ENCODE measurements at places on chromosomes 7 and 10. TPM values are rescaled to one million over a fixed set of nuclear protein-coding genes. Genes with fewer than 3 reads are reported as not detected.

GRCh38 chr10:19505320-19506312, 310.6 kb upstream of the PLXDC2 start:
- DNase-seq = no peak
- no peaks in the 10 kb centered on the region for H3K36me3 ChIP-seq
- no peaks in the 10 kb centered on the region for H3K4me1 ChIP-seq
- no peaks in the 10 kb centered on the region for H3K27me3 ChIP-seq
- H3K4me3 ChIP-seq = no peak overlapping the region
- no peak overlapping the region for H3K27ac ChIP-seq

GRCh38 chr7:95001258-95001657, 93.9 kb downstream of the PPP1R9A start:
- no peak for DNase-seq
- H3K36me3 ChIP-seq = no peaks in the 10 kb centered on the region
- H3K4me3 ChIP-seq = no peak overlapping the region
- H3K4me1 ChIP-seq = no peaks in the 10 kb centered on the region
- no peaks in the 10 kb centered on the region for H3K27me3 ChIP-seq

DNA sequence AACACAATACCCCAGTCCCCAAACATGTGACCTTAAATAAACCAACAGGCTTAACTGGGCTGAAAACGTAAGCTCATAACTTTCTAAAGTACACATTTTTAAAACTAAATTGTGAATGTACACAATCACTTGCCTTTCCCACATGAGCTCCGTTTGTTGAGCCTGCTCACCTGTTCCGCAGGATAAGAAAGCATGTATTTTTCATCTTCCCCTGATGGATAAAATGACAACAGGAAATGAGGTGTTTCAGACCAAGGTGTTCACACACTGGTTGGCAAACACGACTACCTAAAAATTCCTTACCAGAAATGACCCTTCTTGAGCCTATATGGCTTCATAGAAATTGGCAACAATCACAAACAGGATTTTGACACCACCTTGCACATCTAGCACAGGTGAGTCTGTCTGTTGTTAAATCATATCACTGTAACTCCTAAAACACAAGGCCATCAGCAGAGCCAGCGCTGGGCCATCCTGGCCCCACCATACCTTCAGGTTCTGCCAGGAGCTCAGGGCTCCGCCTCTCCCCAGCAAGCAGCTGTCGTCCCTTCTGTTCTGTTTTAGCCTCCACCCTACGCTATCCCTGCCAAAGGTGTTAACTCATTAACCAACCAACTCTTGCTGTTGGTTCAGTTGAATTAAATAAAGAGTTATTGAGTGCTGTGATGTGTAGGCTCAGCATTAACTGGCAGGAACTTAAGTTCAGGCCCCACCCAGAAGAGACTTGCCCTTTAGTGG, 73.6 kb upstream of the RNF32 start:
- no peak overlapping the region for H3K4me3 ChIP-seq
- H3K27me3 ChIP-seq = no peaks in the 10 kb centered on the region
- H3K4me1 ChIP-seq = no peaks in the 10 kb centered on the region
- H3K27ac ChIP-seq = no peak overlapping the region
- no peak for DNase-seq

- H3K36me3 ChIP-seq = no peaks in the 10 kb centered on the region
- DNase-seq = no peak
- H3K4me3 ChIP-seq = no peak overlapping the region
- H3K27ac ChIP-seq = no peak overlapping the region
- H3K4me1 ChIP-seq = no peaks in the 10 kb centered on the region
These were observed 150.9 kb upstream of the FOXK1 start for GRCh38 chr7:4531236-4531635.

- H3K27ac ChIP-seq = no peak overlapping the region
- H3K27me3 ChIP-seq = no peaks in the 10 kb centered on the region
- H3K4me1 ChIP-seq = no peaks in the 10 kb centered on the region
- no peak for DNase-seq
- no peaks in the 10 kb centered on the region for H3K36me3 ChIP-seq
These were observed 392.4 kb downstream of the PLXNA4 start for GRCh38 chr7:132183781-132184380.

DNA sequence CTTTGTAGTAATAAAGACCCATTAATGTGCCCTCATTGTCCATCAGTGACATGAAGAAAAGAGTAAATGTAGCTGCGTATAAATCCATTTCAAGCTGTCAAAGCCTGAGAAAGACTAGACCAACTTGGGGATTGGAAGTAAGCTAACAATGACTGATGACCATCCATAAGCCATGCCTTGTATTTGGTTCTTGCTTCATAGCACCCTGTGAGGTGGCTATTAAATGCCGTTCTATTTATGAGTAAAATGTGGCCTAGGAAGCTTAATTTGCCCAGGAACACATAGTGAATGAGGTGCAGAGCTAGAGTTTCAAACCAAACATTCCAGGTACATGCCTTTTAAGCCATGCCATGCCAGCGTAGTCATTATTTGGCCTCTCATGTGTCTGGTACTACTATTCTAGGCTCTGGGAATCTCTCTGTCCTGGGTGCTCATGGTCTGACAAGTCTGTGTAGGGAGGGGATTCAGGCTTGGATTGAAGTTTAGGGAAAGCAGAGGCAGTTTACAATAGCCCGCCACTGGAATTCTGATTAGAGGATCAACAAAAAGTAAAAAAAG, 92.1 kb downstream of the ZNF277 start:
- H3K36me3 ChIP-seq = no peaks in the 10 kb centered on the region
- no peak for DNase-seq
- no peaks in the 10 kb centered on the region for H3K27me3 ChIP-seq
- no peak overlapping the region for H3K4me3 ChIP-seq
- H3K27ac ChIP-seq = no peak overlapping the region
- no peaks in the 10 kb centered on the region for H3K4me1 ChIP-seq

- no peak overlapping the region for H3K4me3 ChIP-seq
- H3K36me3 ChIP-seq = no peaks in the 10 kb centered on the region
- H3K27me3 ChIP-seq = no peaks in the 10 kb centered on the region
- no peaks in the 10 kb centered on the region for H3K4me1 ChIP-seq
- H3K27ac ChIP-seq = no peak overlapping the region
- DNase-seq = no peak
These were observed 43.4 kb upstream of the GJD4 start for GRCh38 chr10:35561715-35562114.

DNA sequence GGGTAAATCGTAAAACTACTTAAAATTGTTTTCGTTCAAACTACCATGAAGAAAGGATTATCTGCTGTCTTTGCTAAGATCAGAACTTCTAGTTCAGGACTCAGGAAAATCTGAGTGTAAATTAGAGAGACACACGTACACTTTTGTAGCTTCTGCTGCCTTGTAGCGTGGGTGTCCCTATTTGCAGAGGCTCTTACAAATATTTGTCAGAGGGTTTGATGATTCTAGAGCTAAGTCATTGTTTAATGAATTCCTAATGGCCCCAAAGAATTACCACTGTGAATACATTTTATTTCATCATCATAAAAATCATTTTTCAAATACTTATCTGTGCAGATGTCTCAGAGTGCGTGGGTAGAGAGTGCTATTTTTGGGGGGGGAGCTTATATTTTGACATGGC, 314.9 kb downstream of the LRMDA start:
- no peak overlapping the region for H3K4me3 ChIP-seq
- H3K27me3 ChIP-seq = peaks cover 6% of the 10 kb centered on the region
- H3K4me1 ChIP-seq = no peaks in the 10 kb centered on the region
- H3K36me3 ChIP-seq = no peaks in the 10 kb centered on the region
- no peak for DNase-seq

- H3K27me3 ChIP-seq = no peaks in the 10 kb centered on the region
These were observed 90.0 kb downstream of the PRKAG2 start for GRCh38 chr7:151786936-151787335.

DNA sequence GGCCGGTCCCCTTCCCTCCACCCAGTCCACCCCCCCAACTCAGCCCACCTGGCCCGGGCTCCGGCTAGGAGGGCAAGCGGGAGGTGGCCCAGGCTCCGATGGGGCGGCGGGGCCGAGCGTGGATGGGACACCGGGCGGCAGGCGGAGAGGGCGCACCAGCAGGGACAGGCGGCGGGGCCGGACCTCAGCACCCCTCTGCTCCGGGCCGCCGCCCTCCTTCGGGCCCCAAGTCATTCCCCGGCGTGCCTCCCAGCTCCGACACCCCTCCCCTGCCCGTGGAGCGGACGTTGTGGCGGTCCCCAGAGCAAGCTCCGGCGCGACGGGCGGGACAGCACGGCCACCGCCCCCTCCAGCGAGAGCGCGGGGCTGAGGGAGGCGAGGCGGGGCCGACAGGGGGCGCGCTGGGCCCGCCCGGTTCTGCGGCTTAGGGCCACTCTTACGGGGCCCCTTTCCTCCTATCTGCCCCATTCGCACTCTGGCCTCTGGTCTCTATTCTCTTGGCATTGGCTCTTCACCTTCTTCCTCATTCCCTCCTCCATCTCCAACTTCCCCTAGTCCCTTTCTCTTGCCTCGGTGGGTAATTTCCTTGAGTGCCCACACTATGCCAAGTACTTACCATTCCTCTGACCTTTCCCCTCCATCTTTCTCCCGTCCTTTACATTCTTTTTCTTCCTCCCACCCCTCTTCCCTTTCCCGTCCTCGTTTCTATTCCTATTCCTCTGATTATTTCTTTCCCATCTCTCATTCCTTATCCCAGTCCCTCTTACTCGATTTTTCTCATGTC, 701 bp upstream of the GBX1 start:
- H3K27me3 ChIP-seq = peaks cover 40% of the 10 kb centered on the region
- DNase-seq = no peak

DNA sequence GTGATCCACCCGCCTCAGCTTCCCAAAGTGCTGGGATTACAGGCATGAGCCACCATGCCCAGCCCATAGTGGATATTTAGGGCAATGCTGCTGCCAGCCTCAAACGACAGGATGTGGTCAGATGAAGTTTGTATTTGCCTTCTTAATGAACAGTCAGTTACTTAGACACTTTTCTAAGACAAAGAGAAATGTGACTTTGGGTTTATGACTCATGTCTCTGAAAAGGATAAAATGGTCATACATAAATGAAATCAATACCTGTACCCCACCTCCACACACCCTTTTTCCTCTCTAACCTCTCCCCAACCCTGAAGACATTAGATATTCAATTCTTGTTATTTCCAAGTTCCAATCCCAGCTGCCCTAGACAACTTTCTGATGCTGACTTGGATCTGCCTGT, 109.3 kb upstream of the INSIG1 start:
- no peak overlapping the region for H3K4me3 ChIP-seq
- H3K4me1 ChIP-seq = no peaks in the 10 kb centered on the region
- DNase-seq = no peak
- no peaks in the 10 kb centered on the region for H3K36me3 ChIP-seq
- no peaks in the 10 kb centered on the region for H3K27me3 ChIP-seq

DNA sequence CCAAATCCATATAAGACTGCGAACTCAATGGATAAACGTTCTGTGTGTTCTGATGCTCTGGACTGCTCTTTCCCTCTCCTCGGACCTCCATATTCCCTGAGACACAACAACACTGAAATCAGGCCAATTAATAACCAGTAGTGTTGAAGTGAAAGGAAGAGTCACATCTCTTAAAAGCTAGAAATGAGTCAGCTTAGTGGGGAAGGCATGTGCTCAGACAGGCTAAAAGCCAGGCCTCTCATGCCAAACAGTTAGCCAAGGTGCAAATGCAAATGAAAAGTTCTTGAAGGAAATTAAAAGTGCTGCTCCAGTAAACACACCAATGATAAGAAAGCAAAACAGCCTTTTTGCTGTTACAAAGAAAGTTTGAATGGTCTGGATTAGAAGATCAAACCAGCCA, 29.3 kb downstream of the TNS3 start:
- no peak overlapping the region for H3K4me3 ChIP-seq
- H3K36me3 ChIP-seq = no peaks in the 10 kb centered on the region
- no peak for DNase-seq
- H3K27me3 ChIP-seq = no peaks in the 10 kb centered on the region
- peak overlapping the region; percentile 99 for H3K27ac ChIP-seq

GRCh38 chr7:43700646-43701499, 28.4 kb downstream of the COA1 start:
- H3K36me3 ChIP-seq = no peaks in the 10 kb centered on the region
- H3K4me1 ChIP-seq = no peaks in the 10 kb centered on the region
- H3K27ac ChIP-seq = no peak overlapping the region
- no peak for DNase-seq
- no peaks in the 10 kb centered on the region for H3K27me3 ChIP-seq

- H3K27me3 ChIP-seq = no peaks in the 10 kb centered on the region
- no peaks in the 10 kb centered on the region for H3K36me3 ChIP-seq
- no peak for DNase-seq
These were observed 158.0 kb upstream of the ITGB1 start for GRCh38 chr10:33115738-33116719.

GRCh38 chr7:116441534-116441933, 58.0 kb upstream of the CAV2 start:
- peaks cover 11% of the 10 kb centered on the region for H3K4me1 ChIP-seq
- H3K27ac ChIP-seq = peak overlapping the region; percentile 96
- no peak overlapping the region for H3K4me3 ChIP-seq
- H3K36me3 ChIP-seq = no peaks in the 10 kb centered on the region
- DNase-seq = no peak

DNA sequence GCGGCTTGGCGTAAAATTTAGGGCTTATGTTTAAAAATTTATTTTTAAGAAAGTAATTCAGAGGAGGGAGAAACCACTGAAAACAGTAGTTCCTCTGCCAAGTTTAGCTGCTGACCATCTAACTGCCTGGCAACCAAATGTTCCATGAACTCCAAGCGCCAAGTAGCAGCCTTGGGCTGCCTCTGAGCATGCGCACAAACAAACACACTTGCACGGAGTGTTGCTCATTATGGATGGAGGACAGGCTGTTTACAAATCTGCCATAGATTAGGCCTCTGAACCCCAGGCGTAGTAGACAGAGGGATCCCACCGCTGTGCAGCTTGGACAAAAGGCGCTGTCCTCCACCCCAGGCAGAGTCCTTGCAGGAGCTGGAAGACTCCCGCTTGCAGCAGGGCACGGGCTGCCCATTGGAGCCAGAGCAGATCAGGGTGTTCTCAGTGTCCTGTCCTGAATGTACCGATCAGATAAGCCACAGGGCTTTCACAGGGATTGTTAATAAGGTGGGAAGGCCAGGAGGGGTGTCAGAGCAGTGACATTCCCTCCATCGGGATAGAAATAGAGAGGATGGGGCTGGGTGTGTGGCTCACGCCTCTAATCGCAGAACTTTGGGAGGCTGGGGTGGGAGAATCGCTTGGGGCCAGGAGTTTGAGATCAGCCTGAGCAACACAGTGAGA, 47.7 kb upstream of the LYZL1 start:
- no peak for DNase-seq
- no peak overlapping the region for H3K4me3 ChIP-seq
- 0 out of 2 replicates have a peak overlapping the region, but pooled peaks have one; percentile 7 for H3K27ac ChIP-seq
- H3K36me3 ChIP-seq = no peaks in the 10 kb centered on the region

- H3K4me1 ChIP-seq = no peaks in the 10 kb centered on the region
- no peak for DNase-seq
- no peak overlapping the region for H3K4me3 ChIP-seq
- H3K36me3 ChIP-seq = no peaks in the 10 kb centered on the region
These were observed 100.0 kb downstream of the MTERF1 start for GRCh38 chr7:91780521-91780920.

The AKR1B1 gene
- total RNA-seq = 83.2 TPM

The PNLIPRP2 gene
- 0.72 TPM for total RNA-seq

The ZNF804B gene
- total RNA-seq = not detected

The TCF7L2 gene
- total RNA-seq = 45.2 TPM

The ZNF503 gene
- 10.4 TPM for total RNA-seq

The LRMDA gene
- total RNA-seq = 1.2 TPM

The TUBB8 gene
- 0.08 TPM for total RNA-seq

The SPDYE9 gene
- not detected for total RNA-seq

Measured in Panc1 (cell line).